ENCODE measurements at places on chromosomes 13 and 19.
A peak's percentile ranks its signal among the peaks of the same experiment; 100 is the strongest.

DNA sequence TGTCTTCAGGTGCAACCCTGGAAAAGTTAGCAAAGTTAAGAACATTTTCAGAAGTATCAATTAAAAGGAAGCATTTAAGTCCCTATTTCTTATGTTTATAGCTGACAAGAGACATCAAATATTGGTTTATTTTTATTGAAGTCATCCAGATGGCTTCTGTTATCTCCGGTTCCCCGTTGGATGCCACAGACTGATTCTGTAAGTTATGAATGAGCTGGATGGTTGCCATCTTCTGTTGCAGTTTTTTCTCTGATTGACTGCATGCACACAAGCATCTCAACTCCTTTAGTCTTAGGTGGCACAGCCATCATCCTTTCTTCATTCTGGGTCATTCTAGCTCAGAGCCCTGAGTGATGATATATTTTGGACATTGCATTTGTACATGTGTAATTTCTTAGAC is 10.6 kb upstream of the OXGR1 start:
- no peak for DNase-seq

DNA sequence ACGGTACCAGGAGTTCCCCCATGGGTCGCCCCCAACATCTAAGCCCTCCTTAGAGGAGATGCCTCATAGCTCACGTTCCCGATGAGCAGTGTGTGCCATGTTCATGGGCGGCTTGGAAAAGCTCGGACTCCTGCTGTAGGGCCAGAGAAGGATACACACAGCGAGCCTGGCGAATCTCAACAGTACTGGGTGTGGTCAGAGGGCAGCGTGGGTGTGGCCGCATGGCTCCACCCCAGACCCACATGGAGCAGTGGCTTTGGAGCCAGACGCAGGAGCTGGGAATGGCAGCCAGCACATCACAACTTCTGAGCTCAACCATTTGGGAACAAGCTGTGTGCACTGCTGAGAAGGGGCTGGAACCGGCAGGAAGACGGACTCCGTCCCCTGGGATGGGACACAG is 15.6 kb downstream of the CAPS start:
- no peak for DNase-seq

DNA sequence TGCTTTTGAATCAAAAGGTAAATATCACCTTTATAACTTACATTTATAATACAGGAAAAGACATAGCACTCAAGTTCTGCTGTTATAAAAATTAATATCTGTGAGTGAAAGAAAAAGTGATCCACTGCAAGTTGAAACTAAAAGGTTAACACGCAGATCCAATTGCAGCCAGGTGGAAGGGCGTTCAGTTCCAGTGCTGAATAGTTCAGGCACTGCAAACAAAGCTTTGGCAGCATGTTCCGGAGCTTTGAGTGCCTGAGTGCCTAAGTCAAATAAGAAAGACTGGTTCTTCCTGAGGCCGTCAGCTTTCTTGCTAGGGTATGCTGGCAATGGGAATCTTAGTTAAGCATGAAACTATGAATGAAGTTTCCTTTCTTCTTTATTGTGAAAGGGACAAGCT is 200.3 kb downstream of the LMO7 start:
- no peak for DNase-seq

DNA sequence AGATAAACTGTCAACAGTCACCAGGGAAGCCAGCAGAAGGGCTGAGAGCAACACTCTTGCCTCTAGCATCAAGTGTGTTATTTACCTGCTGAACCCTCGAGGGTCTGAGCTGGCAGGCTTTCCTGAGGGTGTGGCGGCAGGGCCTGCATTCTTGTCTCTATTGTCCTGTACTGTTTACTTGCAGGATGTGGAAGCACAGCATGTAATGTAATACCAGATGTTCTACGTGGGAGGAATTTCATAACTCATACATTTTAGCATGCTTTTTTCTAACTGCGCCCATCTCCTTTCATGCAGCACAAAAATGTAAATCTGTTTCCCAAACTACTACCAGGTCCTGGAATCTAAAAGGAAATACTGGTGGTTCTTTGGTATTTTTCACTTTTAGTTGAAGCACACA is 153.1 kb downstream of the RGCC start:
- DNase-seq: no peak

DNA sequence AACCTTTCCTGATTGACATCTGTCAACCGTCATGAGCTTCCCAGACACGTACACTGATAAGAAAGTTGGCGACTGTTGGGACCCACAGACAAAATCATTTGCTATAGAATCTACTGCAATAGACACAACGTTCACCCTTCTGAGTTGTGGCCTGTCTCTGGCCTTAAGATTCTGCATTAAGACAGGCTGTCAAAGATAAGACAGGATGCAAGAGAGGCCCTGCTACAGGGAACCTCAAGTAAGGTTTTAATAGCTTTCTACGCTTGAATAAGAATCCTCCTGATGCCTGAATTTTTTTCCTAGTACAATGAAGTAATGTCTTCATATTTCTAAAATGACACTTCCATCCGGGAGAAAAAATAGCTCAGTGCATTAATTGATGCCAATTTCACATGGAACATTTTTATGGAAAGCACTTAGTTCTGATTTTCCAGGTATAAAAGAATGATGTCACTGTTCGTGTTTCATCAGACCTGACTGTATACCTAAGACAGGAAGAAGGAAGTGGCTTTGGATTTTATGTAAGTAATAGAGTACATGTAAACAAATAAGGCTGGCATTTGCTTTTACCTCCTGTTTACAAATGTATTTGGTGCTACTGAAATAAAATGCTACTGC is 275.2 kb upstream of the GPC6 start:
- no peak for DNase-seq

- no peak for DNase-seq
Observed at GRCh38 chr19:17312189-17313113, 3.1 kb downstream of the DDA1 start.

GRCh38 chr19:18326772-18327171 is 3.9 kb upstream of the LSM4 start:
- no peak for DNase-seq

GRCh38 chr13:110476220-110476617 is 85.3 kb downstream of the RAB20 start:
- no peak for DNase-seq

GRCh38 chr13:21549633-21550032 is 54.3 kb downstream of the MICU2 start:
- no peak for DNase-seq

GRCh38 chr13:106101201-106101600 is 434.3 kb downstream of the EFNB2 start:
- DNase-seq: no peak

GRCh38 chr13:44302233-44302632 is 71.4 kb upstream of the SERP2 start:
- no peak for DNase-seq

GRCh38 chr13:37747071-37747612 is 122.4 kb downstream of the TRPC4 start:
- no peak for DNase-seq

DNA sequence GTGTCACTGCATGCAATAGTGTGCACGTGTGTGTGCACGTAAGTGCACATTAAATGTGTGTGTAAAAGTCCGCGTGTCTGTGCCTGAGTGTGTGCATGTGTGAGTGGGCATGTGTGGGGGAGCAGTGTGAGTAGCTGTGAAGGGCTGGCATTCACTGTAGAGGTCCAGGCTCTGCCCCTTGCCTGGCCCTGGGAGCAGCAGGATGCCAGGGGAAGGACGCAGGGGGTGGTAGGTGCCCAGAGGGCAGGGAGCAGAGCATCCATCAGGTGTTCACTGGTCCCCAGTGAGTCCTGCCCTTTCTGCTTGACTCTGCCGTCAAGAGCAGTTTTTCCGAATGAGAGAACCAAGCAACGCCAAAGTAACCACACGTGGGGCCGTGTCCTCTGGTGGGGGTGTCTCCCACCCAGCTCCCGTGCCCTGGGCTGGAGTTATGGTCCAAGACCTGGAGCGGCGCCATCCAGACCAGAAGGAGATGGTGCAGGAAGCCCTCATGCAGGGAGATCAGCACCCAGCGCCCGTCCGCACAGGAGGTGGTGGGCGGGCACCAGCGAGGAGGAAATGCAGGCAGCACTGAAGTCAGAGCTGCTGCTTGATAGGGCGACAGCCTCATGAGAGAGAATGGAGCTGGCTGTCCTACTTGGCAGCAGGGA is 68.5 kb downstream of the TEX29 start:
- peak; percentile 56 for DNase-seq

DNA sequence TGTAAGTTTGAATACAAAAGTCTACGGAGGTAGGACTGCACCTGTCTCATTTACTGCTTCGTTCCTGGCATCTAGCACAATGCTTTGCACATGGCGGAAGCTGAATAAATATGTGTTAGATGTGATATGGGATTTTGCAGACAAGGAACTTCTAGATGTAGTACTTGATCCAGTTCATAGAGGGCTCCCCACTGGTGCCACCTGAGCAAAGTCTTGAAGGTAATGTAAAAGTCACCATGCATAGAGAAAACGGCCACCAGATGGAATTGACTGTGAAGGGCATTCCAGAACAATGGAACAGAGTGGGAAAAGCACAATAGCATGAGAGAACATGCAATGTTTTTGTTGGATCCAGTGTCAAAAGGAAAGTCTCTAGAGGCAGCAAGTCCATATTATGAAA is 209.3 kb downstream of the HS6ST3 start:
- DNase-seq: no peak

DNA sequence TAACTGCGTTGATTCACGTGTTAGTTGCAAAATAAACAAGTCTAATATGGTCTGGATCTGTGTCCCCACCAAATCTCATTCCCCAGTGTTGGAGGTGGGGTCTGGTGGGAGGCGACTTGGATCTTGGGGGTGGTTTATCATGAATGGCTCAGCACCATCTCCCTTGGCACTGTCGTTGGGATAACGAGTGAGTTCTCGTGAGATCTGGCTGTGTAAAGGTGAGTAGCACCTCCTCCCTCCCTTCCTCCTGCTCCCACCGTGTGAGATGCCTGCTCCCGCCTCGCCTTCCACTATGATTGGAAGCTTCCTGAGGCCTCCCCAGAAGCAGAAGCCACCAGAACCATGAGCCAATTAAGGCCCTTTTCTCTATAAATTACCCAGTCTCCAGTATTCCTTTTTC is 4.8 kb downstream of the PEAK3 start:
- no peak for DNase-seq

GRCh38 chr19:55648585-55649267 is 714 bp downstream of the CCDC106 start:
- no peak for DNase-seq

DNA sequence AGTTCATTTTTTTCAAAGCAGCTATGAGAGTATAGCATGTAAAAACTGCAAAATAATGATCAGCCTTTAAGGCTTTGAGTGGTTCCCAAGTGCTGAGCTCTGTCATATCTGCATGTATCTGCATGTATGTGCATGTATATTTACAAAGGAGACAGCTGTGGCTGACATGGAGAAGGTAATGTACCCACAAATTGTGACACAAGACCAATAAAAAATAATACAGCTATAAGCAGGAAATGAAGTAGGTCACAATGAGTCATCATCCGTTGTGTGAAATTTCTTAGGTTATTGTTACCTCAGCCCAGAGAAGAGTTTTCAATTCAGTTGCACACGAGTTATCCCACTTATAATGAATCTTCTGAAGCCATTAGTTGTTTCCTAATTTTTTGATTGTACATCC is 60.9 kb upstream of the MED4 start:
- DNase-seq: no peak

DNA sequence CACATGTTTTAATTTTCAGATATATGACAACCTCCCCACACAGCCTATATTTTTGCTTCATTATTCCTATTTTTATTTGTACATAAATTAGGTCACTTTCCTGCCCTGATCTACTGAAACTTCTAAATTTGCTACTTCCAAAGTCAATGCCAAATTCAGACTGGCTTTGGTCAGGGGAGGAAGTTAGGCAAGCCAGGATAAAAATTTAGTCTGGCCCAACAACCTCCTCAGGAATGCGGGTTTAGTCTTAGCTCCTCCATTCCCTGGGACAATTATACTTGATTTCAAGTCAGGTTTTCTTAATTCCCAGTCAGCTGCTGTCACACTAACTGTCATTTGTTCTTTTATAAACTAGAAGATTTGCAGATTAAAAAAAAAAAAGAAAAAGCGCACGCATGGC is 84.3 kb downstream of the TM9SF2 start:
- no peak for DNase-seq

GRCh38 chr13:111912991-111913760 is 153.8 kb upstream of the SOX1 start:
- no peak for DNase-seq

DNA sequence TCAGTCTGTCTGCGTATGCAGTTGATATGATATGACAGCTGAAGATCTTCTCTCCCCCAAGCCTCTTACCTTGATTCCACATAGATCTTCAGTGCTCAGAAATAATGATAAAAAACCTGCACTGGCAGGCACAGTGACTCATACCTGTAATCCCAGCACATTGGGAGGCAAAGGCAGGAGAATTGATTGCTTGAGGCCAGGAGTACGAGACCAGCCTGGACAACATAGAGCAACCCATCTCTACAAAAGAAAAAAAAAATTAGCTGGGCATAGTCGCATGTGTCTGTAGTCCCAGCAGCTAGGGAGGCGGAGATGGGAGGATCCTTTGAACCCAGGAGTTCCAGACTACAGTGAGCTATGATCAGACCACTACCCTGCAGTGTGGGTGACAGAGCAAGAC is 551.0 kb upstream of the MIR17HG start:
- DNase-seq: no peak

GRCh38 chr19:37332839-37333238 is 38.1 kb upstream of the ZNF527 start:
- DNase-seq: no peak

- peak; percentile 42 for DNase-seq
Observed at GRCh38 chr19:32287811-32288227, 57.6 kb upstream of the ZNF507 start.

GRCh38 chr19:31303262-31303815 is 45.9 kb downstream of the TSHZ3 start:
- DNase-seq: no peak

DNA sequence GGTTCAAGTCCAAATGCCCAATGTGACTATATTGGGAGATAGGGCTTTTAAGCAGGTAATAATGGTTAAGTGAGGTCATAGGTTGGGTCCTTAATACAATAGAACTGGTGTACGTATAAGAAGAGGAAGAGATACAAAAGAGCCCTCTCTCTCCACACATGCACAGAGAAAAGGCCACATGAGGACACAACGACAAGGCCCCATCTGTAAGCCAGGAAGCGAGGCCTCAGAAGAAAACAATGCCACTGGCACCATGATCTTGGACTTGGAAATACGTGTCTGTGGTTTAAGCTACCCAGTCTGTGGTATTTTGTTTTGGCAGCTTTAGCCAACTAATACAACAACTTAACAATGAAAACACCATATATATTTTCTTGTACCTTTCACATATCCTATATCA is 23.4 kb upstream of the RFC3 start:
- DNase-seq: no peak

Data from activated T-cell treated with anti-CD3 and anti-CD28 coated beads, Interleukin-2, amount 50 U/mL, for 48 hours (primary cell).